ENCODE measurements at places on chromosomes 11 and 22.

GRCh38 chr11:46391578-46392420, at the start of gene CHRM4:
CHRM4 (minus strand) TSS chr11:46391776; CDS start chr11:46386557, 5,219 bp downstream.
- DNase-seq, result no peak

DNA sequence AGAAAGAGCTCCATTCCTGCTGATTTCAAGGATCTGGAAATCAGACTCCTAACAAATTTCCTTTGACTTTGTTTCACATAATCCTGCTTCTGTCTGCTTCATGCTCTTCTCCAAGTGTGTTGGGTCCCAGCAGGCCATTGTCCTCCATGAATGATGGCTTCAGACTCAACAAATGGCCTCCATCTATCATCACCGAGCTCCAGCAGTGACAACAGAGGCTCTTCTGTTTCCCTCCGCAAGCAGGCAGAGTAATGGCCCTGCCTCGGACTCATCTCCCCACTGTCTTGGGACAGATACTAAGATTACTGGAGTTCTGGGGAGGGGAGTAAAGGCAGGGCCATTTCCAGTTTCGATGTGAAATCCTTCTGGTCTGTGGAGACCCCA, 127.3 kb downstream of the TENM4 start:
- DNase-seq, result no peak

DNA sequence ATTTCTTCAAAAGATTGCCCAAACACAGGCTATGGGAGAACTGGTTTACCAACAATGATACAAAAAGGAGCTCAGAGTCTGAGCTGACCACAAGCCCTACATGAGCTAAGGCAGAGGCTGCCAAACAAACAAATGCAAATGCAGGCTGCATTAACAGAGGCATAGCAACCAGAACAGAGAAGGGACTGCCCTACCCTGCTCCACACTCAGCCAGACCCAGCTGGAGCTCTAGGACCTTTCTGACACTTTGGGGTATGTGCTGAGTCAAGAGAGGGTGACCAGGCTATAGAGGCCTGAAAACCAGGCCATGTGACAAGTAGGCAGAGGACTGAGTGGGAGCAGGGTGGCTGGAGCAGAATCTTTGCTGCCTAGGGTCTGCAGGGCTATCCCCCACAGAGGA, 17.8 kb upstream of the P2RY2 start:
- DNase-seq, result no peak

DNA sequence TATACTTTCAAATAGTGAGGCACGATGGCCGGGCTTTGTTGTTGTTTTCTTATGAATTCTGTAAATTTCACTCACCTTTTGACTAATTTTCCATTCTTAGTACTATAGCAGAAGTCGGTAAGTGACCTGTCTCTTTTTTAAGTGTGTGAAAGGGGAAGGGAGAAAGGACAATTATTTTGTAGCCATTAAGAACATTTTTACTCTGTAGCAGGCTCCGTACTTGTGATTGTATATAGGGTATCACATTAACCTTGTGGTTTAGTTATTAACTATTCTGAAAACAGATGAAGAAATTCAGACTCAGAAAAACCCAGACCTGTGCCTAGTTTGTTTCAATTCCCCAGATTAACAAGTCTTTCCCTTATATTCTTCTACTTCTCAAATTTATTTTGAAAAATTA, 78.7 kb downstream of the CASP12 start:
- DNase-seq, result no peak

DNA sequence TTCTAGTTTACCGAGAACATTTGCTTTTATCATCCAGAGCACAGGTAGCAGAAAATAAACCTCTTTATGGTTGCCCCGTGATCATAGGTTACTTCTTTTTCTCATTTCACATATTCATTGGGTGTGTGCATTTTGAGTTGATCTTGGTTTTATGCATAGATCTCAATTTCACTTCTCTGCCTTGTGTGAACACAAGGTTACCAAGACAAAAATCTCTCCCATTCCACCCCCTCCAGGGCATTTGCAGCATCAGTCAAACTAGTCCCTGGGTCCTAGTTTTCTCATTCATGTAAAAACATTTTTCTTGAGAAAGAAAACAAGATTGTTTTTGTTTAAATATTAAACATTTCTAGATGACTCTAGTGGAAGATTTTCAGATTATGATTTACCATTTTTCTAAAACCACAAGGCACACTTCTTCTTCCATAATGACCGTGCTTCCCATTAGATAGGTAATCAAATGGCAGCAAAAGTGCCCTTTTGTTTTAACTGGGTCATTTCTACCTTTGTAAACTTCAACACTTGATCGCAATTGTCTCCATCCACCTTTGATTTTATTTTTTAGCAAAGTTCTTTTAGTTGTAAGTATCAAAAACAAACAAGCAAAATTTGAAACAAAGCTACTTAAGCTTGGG, 526.6 kb upstream of the CADM1 start:
- DNase-seq, result no peak

GRCh38 chr22:21860491-21861039, 6.9 kb downstream of the MAPK1 start:
- DNase-seq, result no peak

GRCh38 chr11:6200975-6201374, 2.0 kb downstream of the OR52W1 start:
- DNase-seq, result peak; percentile 21

- no peak for DNase-seq
Observed at GRCh38 chr22:37887584-37888378, 18.3 kb upstream of the MICALL1 start.

- no peak for DNase-seq
Observed at GRCh38 chr11:44826922-44827643, 100.3 kb downstream of the TSPAN18 start.

- no peak for DNase-seq
Observed at GRCh38 chr22:47194476-47195155, 432.2 kb downstream of the TBC1D22A start.

- peak; percentile 76 for DNase-seq
Observed at GRCh38 chr22:37267135-37267587, 15.1 kb upstream of the CYTH4 start.

GRCh38 chr11:60378354-60378753, at the start of gene MS4A7:
MS4A7 (plus strand) TSS chr11:60378532; CDS start chr11:60383142, 4,610 bp downstream.
- DNase-seq, result no peak
